ENCODE measurements at places on chromosomes 12 and 14.

DNA sequence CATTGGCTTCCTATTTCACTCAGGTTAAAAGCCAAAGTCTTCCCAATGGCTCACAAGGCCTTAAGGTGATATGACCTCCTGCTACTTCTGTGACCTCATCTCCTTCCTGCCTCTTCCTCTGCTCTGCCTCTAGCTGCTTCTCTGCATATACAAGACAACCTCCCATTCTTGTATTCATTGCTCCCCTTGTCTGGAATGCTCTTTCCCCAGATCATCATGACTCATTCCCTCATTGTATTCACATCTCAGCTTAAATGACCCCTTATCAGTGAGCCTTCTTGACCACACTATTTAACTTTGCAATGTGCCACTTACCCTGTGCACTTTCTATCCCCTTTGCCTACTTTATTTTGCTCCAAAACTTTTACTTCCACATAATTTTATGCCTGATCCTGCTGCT is 90.2 kb downstream of the PPP1R12A start:
- no peak for DNase-seq

DNA sequence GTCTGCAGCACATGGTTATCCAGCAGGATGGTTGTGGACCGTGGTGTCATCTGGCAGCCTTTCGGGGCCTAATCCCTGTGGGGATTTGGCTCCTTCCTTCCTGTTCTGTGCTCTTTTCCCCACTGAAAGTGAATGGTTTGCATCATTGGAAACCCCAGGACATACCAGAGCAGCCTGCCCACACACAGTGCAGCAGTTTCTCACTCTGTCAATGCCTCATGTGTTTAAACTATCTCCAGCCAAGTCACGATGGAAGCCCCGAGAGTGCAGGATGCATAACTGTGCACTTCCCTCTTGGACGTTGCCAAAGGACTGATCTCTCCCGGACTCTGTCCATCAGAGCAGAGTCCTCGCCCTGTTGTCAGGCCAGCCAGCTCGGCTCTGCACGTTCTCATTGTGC is 29.0 kb upstream of the AMN start:
- no peak for DNase-seq

DNA sequence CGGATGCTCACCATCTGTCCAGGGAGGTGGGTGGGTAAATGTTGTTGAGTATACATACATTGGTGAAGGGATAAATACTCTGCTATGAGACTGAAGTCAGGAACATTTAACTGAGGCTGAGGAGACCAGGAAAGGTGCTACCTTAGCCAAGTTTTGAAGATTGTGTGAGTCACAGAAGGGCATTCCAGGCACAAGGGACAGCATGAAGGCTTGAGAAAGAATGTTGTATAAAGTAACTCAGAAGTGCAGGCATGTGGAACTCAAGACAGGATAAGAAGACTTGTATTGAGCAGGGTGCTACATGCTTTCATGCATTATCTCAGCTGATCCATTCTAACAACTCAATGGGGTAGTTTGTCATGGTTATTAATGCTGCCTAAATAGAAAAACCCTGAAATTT is 112.7 kb downstream of the IPO8 start:
- no peak for DNase-seq

DNA sequence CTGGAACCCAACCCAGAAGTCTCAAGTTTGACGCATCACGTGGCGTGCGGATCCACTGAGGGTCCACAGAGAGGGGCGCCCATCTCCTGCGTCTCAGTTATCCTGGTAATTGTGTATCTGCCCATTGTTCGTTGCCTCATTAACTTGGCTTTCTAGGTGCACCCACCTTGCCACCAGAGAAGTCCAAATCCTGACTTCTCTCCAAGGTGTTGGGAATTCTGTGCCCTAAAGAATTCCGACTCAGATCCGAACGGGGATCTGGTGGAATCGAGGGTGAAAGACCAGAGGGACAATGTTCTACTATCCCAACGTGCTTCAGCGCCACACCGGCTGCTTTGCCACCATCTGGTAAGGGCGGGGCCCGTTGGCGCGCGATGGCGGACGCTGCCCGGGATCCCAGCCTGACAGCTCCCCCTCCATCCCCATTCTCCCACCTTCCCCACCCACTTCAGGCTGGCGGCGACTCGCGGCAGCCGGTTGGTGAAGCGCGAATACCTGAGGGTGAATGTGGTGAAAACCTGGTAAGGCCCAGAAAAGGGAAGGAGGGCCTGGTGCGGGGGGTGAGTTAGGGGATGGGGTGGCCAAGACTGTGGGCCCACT is 481 bp downstream of the REC8 start:
- no peak for DNase-seq

- DNase-seq: peak; percentile 70
Observed at GRCh38 chr12:103495469-103496456, at the start of gene C12orf42. Gene C12orf42, minus strand, starts transcription at chr12:103495968. Its CDS starts 17,542 bp downstream, at chr12:103478426.

GRCh38 chr12:88960213-88960878 is 380.1 kb upstream of the KITLG start:
- DNase-seq: no peak

- no peak for DNase-seq
Observed at GRCh38 chr12:12791756-12792369, 6.4 kb downstream of the APOLD1 start.

- no peak for DNase-seq
Observed at GRCh38 chr12:122873540-122873939, 22.4 kb downstream of the VPS37B start.

DNA sequence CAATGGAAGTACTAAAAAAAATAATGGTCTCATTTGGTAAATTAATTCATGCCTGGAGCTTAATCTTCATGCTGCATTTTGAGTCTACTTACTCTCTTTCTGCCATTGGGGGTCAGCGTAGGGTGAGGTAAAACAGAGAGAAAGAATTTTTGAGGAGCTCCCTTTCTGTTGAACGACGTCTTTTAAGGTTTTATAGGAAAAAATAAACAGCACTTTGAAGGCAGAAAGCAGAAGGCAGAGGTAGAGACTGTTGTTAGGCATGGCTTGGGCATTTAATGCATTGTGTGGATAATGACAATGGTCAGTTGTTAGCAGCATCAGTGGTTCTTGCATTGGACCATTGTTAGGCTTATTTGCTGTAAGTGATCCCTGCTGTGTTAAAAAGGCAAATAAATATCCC is 557.2 kb upstream of the STXBP6 start:
- no peak for DNase-seq

- no peak for DNase-seq
Observed at GRCh38 chr12:53051058-53051880, 1.4 kb downstream of the TNS2 start.

GRCh38 chr12:23950210-23950774 is 822 bp upstream of the SOX5 start:
- no peak for DNase-seq

- no peak for DNase-seq
Observed at GRCh38 chr12:14454098-14454907, 88.8 kb downstream of the ATF7IP start.

DNA sequence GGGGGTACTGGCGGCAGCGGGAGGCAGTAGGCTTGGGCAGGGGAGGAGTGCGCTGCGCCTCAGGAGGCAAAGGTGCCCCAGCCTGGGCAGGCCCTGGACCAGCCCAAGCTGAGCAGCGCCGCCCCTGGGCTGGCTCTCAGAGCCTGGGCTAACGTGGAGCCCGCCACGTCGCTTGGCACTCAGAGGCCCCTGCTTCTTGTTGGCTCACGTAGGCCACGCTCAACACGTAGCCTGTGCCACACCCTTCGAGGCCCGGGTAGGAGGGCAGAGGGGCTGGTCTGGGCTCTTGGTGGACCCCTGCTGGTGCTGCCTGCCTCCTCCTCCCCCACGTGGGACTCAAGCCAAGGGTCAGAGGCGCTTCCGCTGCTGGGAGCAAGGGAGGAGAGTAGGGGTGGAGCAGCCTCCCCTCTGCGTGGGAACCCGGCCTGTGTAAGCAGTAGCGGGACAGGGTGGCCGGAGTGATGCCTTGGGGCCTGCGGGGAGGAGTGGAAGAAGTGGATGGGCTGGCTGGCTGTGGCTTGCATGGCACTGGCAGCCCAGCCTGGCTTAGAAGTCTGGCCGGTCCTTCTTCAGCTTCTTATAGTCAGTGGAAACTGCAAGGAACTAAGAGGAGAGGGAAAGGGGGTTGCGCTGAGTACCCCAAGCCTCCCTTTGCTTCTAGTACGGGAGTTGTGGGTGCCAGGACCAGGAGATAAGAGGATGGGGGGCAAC is 5.7 kb downstream of the SHMT2 start:
- DNase-seq: no peak

DNA sequence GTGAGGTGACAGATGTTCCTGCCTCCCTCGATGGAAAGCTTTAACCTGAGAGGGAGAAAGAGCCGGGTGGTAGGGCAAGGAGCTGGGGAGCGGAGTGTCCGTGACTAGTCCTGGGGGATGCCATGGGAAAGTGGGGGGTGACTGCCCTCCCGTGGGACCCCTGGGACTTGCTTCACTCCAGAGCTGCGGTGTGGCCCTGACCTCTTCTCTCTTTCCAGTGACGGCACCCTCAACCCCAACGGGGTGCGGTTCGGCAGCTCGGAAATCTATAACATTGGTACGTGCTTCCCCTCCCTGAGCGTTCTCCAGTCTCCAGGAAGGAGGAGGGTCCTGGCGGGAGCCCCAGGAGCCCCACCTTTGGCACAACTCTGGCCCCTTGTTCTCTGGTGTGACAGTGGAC is 69.3 kb downstream of the AACS start:
- no peak for DNase-seq

DNA sequence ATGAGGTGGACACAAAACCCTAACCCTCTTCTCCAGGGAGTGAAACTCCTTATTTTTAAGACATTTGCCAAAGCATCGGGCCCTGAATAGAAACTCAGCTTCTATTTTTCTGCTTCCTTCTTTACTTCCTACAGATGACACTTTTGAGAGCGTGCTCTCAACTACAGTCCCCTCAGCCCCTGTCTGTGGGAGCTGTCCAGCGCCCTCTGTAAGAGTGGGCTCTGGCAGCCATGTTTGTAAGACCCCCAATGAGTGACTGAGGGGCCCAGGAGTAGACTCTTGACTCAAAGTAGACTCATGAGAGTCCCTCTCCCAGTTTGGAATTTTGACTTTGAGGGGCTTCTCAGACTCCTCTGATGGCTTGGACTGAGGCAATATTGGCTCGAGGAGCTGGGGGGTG is 25.5 kb upstream of the BATF start:
- no peak for DNase-seq

GRCh38 chr14:97021001-97021400 is 223.8 kb downstream of the VRK1 start:
- no peak for DNase-seq

GRCh38 chr12:55771736-55772135 is 28.8 kb downstream of the GDF11 start:
- no peak for DNase-seq

GRCh38 chr14:70856851-70857495 is 47.7 kb upstream of the MAP3K9 start:
- no peak for DNase-seq

GRCh38 chr14:65000898-65001591 is 14.3 kb downstream of the FNTB start:
- DNase-seq: no peak

- no peak for DNase-seq
Observed at GRCh38 chr12:117547209-117547608, 185.8 kb upstream of the NOS1 start.

GRCh38 chr14:54803926-54804537 is 98.6 kb downstream of the GCH1 start:
- no peak for DNase-seq

DNA sequence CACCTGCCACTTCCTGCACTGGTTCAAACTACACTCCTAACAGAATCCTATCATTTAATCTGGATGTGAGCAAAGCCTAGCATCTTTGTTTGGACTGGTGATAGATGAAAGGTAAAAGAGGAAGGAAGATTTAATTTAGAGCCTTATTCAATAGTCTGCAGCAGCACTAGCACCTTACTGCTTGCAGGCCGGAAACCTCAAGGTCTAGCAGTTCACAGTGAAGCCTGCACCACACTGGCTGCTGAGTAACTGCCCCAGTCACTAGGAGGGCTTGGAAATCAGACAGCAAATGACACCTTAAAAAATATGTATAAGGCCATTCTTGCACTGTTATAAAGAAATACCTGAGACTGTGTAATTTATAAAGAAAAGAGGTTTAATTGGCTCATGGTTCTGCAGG is 358.0 kb downstream of the DAD1 start:
- DNase-seq: no peak

DNA sequence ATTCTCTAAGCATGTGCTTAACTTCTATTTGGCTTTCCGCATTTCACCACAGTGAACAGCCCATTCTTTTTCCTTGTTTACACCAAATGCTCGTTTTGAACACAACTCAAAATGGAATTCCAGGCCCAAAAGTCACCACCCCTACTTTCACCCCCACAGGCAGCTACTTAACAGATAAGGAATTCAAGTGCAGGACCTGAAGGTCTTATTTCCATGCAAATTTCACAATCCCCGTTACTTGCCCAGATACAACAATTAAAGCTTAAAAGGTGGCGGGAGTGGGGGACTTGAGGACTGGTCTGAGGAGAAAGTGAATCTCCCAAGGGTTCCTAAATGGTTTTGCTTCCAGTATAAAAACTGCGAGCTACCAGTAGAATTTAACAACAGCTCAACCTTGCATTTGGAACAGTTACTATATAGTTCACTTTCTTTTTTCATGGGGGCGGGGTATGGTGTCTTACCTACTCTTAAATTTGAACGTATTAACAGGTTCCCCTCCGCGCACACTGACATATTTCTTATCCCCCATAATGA is 3.7 kb downstream of the USP44 start:
- no peak for DNase-seq

- no peak for DNase-seq
Observed at GRCh38 chr14:67140556-67140955, 48.7 kb upstream of the GARIN2 start.

DNA sequence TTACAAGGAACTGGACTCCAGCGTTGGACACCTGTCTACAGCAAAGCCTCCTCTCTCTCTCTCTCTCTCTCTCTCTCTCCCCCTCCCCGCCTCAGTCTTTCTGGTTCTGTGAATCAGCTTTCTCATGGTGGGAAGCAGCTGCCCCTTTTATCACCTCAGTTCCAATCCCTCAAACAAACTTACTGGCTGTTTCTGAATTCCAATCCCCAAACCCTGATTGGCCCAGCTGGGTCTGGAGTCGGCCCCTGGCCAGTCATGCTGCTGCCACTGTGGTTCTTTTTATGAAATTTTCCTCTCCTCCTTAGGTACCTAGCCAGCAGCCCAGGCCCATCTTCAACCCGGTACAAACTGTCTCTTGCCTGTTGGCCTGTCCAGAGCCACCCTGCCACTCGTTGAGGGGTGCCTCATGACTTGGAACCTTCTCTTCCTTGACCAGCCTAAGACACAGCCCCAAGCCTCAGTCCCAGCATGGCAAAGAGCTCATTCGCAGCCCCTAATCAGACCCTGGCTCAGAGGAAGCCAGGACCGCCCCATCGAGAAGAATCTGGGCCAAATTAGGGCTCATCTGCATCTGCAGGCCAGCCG is 9.4 kb upstream of the MORN3 start:
- DNase-seq: no peak

GRCh38 chr12:62844915-62845314 is 90.0 kb downstream of the PPM1H start:
- no peak for DNase-seq

DNA sequence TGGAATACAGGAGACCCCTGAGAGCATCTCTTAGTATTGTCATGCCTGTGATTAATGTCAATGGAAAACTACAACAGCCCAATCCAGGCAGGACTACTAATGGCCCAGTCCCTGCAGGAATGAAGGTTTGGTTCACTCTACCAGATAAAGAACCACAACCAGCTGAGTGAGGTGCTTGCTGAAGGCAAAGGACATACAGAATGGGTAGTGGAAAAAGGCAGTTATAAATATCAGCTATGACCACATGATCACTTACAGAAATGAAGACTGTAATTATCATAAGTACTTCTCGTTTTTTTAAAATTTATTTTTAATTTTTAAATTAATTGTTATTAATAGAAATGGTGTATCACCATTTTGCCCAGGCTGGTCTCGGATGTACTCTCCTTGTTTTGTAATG is 17.2 kb upstream of the LPCAT3 start:
- DNase-seq: no peak

GRCh38 chr14:25136811-25137210 is 86.9 kb upstream of the STXBP6 start:
- no peak for DNase-seq

Data from CD8-positive, alpha-beta memory T cell (primary cell).